ENCODE measurements at places on chromosomes 6 and 20.

DNA sequence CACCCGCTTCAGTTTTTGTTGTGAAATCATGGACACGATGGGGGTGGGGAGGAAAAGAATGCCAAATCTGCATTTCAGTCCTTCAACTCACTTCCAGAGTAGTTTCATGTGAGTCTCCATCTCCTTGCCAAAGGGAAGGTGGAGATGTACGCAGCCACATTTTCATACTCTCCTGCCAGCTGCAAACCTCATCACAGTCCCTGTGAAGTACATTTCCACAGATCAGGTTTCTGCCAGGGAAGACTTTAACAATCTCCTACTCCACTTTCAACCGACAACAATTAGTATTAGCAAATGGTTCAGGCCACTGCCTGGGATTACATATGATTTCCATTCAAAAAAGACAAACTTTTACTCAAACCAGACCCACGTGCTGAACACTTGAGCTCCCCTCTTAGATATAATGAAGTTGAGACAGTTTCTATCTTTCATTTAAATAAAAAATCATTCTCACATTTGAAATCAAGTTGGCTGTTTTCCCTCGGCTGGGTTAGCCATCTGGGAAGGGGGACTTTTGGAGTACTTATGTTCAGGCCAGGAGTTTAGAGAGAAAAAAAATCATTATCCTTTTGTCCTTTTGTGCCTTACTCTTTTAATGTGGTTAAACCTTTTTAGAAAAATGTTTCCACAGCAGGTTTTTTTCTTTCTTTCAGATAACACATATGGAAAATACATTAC is 51.0 kb upstream of the CEP162 start:
- no peak for DNase-seq

- DNase-seq: no peak
Measured at GRCh38 chr6:39999006-39999867, 65.0 kb upstream of the MOCS1 start.

DNA sequence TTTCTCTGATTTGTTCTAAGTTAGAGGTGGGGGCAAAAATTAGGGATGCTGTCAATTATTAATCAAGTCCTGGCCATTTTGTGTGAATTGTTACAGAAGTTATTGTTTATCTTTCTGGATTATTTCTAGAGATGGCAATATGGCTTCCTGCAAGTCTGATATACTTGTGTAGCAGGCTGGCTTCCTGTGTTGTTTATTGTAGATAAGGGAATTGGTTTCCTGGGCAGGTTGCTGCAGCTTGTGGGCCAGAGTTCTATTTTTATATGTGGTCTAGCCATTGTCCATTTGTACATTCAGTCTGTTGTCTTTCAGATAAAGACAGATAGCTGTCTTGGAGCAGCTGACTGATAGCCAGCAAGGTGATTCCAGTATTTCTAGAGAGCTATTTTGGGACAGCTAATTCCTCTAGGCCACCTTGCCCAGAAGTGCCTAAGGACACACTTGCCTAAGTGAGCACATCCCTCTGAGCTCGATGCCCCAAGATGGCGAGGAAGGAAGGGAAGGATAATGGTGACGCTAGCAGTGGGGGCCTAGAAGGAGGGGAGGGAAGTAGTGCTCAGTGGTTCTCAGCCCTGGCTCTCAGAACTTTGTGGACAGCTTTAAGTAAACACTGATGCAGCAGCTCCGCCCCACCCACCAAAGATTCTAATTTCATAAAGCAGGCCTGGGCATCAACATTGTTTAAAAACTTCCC is 25.5 kb downstream of the DDO start:
- DNase-seq: no peak

- DNase-seq: no peak
Measured at GRCh38 chr20:19911810-19912382, 105.3 kb upstream of the NAA20 start.
